Calu3 (cell line): ENCODE measurements at places on chromosomes 1 and 21.

DNA sequence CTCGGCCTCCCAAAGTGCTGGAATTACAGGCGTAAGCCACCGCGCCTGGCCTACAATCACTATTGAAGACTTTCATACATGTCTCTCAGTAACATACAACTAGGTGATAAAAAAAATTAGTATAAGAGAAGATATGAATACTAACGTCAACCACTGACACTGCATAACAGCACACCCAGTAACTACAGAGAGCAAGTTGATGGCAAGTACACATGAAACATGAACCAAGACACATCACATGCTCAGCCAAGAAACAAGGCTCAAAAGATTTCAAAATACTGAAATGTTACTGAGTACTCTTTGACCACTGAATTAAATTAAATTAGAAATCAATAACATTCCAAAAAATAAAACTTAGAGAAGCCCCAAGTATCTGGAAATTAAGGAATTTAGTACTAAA, 168.1 kb downstream of the SLC45A1 start:
- no peak overlapping the region for H3K4me3 ChIP-seq
- no peak overlapping the region for H3K27ac ChIP-seq
- H3K4me1 ChIP-seq, result no peaks in the 10 kb centered on the region

DNA sequence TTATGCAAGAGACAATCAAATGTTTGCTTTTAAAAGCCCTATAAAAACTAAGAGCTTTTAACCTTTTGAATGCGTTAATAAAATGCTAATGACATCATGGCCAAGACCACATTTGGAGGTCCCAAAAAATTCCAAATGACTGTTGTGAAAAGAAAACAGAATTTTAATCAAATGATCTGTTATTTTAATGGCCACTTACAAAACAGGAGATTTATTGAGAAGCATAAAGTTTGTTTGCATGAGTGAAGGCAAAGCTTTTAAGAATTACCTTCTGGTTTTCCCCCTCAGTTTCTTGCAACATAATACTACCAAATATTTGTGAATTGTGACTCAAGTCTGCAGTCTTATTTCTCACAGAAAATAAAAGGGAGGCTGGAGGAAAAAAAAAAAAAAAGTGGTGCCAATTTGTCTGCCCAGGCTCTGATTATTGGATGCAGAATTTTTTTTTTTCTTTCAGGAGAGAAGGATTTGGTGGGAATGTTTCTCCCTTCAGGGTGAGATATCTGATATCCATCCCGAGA, 60.7 kb downstream of the GORAB start:
- H3K4me1 ChIP-seq, result peaks cover 5% of the 10 kb centered on the region
- DNase-seq, result no peak
- no peak overlapping the region for H3K27ac ChIP-seq
- no peak overlapping the region for H3K4me3 ChIP-seq

GRCh38 chr1:246099570-246099969, 407.5 kb downstream of the SMYD3 start:
- no peaks in the 10 kb centered on the region for H3K4me1 ChIP-seq
- H3K27me3 ChIP-seq, result no peaks in the 10 kb centered on the region
- H3K4me3 ChIP-seq, result no peak overlapping the region

DNA sequence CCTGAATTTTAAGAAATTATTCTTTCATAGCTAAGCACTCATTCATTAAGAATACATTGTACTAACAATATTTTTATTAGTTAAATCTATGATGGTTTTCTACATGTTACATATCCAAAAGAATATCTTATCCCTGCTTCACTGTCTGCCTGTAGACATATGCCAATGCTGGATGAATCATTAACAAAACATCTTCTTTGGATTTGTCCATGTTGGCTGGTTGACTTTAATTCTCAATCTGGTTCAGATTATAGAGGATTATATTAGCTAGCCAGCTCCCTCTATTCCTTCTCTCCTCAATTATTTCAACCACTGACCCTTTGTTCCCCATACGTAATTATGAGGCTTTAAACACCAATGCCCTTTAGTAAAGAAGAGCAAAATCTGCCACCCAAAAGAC, 138.9 kb upstream of the DMRTA2 start:
- no peak overlapping the region for H3K27ac ChIP-seq
- peaks cover 4% of the 10 kb centered on the region for H3K36me3 ChIP-seq
- H3K4me1 ChIP-seq, result no peaks in the 10 kb centered on the region
- no peak overlapping the region for H3K4me3 ChIP-seq
- no peaks in the 10 kb centered on the region for H3K27me3 ChIP-seq
- DNase-seq, result no peak

- H3K36me3 ChIP-seq, result no peaks in the 10 kb centered on the region
- no peak overlapping the region for H3K4me3 ChIP-seq
- H3K4me1 ChIP-seq, result peaks cover 13% of the 10 kb centered on the region
- DNase-seq, result no peak
- no peaks in the 10 kb centered on the region for H3K27me3 ChIP-seq
- no peak overlapping the region for H3K27ac ChIP-seq
Measured at GRCh38 chr1:239558991-239559390, 172.6 kb downstream of the CHRM3 start.

GRCh38 chr1:203048555-203049051, 22.3 kb downstream of the PPFIA4 start:
- no peak overlapping the region for H3K4me3 ChIP-seq
- peaks cover 8% of the 10 kb centered on the region for H3K4me1 ChIP-seq
- DNase-seq, result peak; percentile 48
- peaks cover 94% of the 10 kb centered on the region for H3K27me3 ChIP-seq
- no peaks in the 10 kb centered on the region for H3K36me3 ChIP-seq
- no peak overlapping the region for H3K27ac ChIP-seq

DNA sequence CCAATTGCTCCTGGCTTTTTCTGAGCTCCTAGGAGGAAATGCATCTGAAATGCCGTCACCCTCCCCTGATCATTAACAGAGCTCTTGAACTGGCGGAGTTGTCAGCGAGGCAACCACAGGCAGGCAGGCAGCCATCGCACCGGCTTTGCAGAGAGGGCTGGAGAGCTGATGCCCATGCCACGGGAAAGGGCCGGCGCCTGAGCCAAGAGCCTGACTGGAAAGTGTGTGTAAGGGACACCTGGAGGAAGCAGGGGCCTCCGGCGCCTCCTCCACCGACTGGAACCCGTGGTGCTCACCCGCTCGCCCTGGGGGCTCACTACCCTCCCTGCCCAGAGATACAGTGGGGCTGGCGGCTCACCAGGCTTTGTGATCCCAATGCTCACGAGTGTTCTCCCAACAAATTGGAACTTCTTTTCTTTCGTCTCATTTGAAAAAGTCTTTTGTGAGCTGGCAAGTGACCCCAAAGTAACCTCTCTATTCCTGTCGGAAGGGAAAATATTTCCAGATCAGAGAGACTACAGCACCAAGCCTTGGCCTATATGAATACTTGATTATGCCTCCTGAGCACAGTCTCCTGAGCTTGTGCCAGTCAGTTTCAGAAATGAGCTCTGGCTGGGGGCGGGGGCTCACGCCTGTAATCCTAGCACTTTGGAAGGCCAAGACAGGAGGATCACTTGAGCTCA, 97.7 kb upstream of the SLC25A33 start:
- peak; percentile 18 for DNase-seq
- peaks cover 25% of the 10 kb centered on the region for H3K4me1 ChIP-seq
- no peak overlapping the region for H3K27ac ChIP-seq

- DNase-seq, result no peak
- H3K4me1 ChIP-seq, result no peaks in the 10 kb centered on the region
- H3K4me3 ChIP-seq, result no peak overlapping the region
- no peaks in the 10 kb centered on the region for H3K36me3 ChIP-seq
Measured at GRCh38 chr1:38790422-38791163, 69.0 kb downstream of the RRAGC start.

DNA sequence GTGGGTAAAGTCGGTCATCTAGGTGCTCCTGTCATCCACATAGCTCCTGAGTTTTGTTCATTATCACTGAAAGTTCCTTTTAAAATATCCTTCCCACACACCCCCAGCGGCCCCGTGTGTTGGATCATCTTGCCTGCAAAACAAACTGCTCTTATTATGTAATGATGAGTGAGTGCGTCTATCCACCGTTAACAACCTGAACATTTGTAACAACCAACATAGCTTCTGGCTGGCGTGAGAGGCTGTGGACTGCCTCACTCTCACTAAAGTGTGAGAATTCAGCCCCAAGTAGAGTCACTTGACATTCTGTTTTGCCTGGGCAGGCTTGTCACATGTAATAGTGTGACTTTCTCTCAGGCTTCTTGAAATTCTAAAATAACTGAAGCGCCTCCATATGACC, 14.5 kb upstream of the KCNA2 start:
- H3K36me3 ChIP-seq, result peaks cover 10% of the 10 kb centered on the region
- H3K27me3 ChIP-seq, result peaks cover 72% of the 10 kb centered on the region
- peaks cover 25% of the 10 kb centered on the region for H3K4me1 ChIP-seq
- no peak overlapping the region for H3K27ac ChIP-seq

DNA sequence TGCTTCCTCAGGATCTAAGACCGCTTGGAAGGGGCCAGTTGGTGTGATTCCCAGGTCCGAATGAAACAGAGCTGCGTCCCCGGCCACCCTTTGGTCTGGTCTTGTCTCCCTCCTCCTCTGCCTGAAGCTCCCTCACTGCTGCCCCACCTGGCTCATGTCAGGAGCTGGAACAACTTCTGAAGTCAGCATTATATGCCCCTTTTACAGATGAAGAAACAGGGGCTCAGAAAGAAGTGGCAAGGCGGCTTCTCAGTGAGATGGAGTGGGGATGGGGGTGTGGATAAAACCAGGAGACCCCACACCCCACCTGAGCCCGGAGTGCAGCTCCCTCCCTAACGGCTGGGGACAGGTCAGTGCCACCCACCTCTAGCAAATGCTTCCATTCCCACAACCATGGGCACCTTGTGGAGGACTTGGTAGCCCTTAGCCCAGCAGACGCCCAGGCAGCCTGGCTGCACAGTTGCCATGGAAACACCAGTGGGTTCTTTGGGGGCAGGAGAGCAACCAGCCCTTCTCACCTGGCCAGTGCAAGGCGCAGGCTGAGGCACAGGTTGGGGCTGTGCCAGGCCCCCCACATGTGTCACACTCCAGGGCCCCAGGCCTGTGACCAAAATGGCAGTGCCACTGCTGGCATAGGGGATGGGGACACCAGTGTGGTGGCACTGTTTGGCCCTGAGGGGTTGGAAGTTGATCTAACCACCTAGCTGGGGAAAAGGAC, 31.9 kb upstream of the ECE1 start:
- no peaks in the 10 kb centered on the region for H3K27me3 ChIP-seq
- no peak overlapping the region for H3K4me3 ChIP-seq
- H3K4me1 ChIP-seq, result peaks cover 38% of the 10 kb centered on the region

- H3K4me1 ChIP-seq, result no peaks in the 10 kb centered on the region
- no peak for DNase-seq
- no peaks in the 10 kb centered on the region for H3K27me3 ChIP-seq
- H3K27ac ChIP-seq, result peak overlapping the region; percentile 100
- H3K36me3 ChIP-seq, result peaks cover 21% of the 10 kb centered on the region
- H3K4me3 ChIP-seq, result peak overlapping the region; percentile 86
Measured at GRCh38 chr21:17819877-17820229, 697 bp upstream of the C21orf91 start.

DNA sequence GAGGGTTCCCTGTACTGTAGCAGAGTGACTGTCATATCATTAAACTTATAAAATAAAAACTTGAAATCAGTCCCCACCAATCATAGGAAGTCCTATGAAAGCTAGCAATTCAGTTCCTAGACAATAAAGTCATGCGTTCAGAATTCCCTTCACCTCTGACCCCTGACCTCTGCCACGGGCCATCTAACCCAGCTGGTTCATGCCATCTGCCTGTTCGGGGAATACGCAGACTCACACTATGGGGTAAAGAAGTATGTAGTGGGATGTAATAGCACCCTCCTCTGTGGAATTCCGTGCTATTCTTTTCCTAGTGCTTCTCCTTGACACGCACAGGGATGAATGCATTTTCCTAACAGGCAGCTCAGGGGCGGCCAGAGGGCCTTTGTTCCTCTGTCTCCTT, 2.1 kb downstream of the GSTM4 start:
- H3K4me3 ChIP-seq, result no peak overlapping the region
- DNase-seq, result no peak
- H3K27ac ChIP-seq, result no peak overlapping the region
- H3K4me1 ChIP-seq, result peaks cover 32% of the 10 kb centered on the region
- H3K36me3 ChIP-seq, result peaks cover 25% of the 10 kb centered on the region
- no peaks in the 10 kb centered on the region for H3K27me3 ChIP-seq

- no peaks in the 10 kb centered on the region for H3K27me3 ChIP-seq
- no peak for DNase-seq
- H3K4me1 ChIP-seq, result no peaks in the 10 kb centered on the region
- no peak overlapping the region for H3K4me3 ChIP-seq
Measured at GRCh38 chr1:104084380-104084779, 334.7 kb downstream of the AMY1C start.

DNA sequence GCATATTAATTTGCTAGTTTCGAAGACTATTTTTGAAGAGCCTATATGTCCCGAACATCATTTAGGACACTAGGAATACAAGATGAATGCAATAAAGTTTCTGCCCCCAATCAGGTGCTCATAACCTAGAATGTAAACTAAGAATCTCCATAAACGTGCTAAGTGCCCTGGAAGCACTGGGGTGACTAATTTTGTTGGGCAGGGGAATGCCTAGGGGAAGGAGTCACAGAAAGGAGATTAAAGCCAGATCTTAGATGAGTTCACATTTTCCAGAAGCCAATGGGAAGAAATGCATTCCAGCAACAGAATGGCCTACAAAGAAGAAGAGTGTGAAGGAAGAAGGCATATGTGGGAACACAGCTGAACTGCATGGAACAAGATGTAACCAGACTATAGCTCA, 19.5 kb downstream of the SCYL3 start:
- no peaks in the 10 kb centered on the region for H3K27me3 ChIP-seq
- H3K4me1 ChIP-seq, result peaks cover 9% of the 10 kb centered on the region
- DNase-seq, result no peak
- no peak overlapping the region for H3K27ac ChIP-seq

DNA sequence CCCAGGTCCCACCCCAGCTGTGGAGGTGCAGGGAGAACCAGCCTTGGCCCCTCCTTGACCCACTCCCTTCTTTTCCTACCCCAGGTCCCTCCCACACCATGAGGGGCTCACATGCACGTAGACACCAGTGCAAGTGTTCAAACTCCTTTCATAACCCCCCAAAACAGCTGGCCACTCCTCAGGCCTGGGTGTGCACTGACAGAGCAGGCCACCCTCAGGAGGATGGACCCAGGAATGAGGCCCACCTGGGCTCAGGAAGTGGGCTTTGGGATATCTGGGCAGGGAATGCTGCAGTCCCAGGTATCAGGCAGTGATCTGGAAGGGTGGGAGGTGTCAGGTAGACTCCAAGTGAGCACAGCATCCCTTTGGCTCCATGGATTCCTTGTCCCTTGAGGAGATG, 723.8 kb downstream of the MATN1 start:
- no peak overlapping the region for H3K4me3 ChIP-seq
- H3K27ac ChIP-seq, result no peak overlapping the region
- H3K27me3 ChIP-seq, result peaks cover 12% of the 10 kb centered on the region
- no peaks in the 10 kb centered on the region for H3K36me3 ChIP-seq
- DNase-seq, result no peak

- H3K4me3 ChIP-seq, result no peak overlapping the region
- H3K4me1 ChIP-seq, result no peaks in the 10 kb centered on the region
- no peaks in the 10 kb centered on the region for H3K36me3 ChIP-seq
- DNase-seq, result no peak
- H3K27ac ChIP-seq, result no peak overlapping the region
Measured at GRCh38 chr1:70077066-70077465, 128.3 kb downstream of the LRRC40 start.

GRCh38 chr21:36183144-36183795, 26.6 kb downstream of the DOP1B start:
- DNase-seq, result no peak
- no peak overlapping the region for H3K4me3 ChIP-seq
- no peaks in the 10 kb centered on the region for H3K36me3 ChIP-seq
- H3K27ac ChIP-seq, result no peak overlapping the region
- H3K4me1 ChIP-seq, result peaks cover 4% of the 10 kb centered on the region
